ENCODE measurements at places on chromosomes 2 and 18.
A peak's percentile ranks its signal among the peaks of the same experiment; 100 is the strongest.

GRCh38 chr2:174608866-174609214 is 11.2 kb upstream of the WIPF1 start:
- DNase-seq = no peak

GRCh38 chr18:6397931-6398566 is 16.7 kb downstream of the L3MBTL4 start:
- DNase-seq = no peak

- peak; percentile 72 for DNase-seq
These were observed 819 bp upstream of the NCOA1 start for GRCh38 chr2:24490181-24490689.

GRCh38 chr2:181421464-181421863 is 35.7 kb upstream of the ITGA4 start:
- no peak for DNase-seq

DNA sequence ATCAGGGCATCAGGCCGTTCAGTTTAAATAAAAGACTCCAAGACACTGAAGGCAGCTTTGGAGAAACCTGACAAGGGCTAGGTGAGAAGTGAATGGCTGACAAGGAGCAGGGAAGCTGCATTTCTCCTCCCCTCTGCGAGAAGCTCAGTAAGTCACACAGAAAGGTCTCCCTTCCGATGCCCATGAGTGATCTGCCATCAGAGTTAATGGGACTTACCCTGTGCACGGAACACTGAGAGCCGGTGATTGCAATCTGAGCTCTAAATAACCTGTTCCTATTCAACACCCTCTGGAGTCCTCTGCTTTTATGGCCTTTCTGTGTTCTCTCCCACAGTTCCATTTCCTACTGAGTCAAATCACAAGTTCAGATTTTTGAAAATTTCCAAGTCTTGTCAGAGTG is 322.2 kb upstream of the MYT1L start:
- DNase-seq = no peak

DNA sequence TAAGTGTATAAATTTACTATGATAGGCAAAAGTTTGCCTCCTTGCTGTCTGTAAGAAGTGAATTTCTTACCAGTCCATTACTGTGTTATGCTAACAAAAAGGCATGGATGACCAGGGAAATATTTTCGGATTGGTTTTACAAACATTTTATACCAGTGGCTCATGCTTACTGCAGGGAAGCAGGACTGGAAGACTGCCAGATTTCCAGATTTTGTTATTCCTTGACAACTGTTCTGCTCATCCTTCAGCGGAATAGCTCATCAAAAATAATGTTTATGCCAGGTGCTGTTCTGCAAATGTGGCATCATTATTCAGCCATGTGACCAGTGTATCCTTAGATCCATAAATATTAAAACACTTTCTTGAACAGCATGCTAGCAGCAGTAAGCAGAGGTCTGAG is 40.4 kb upstream of the NETO1 start:
- DNase-seq = no peak

Data from HTR-8/SVneo (cell line).